ENCODE measurements at places on chromosomes 3 and 15. TPM values are rescaled to one million over a fixed set of nuclear protein-coding genes. Genes with fewer than 3 reads are reported as not detected.

DNA sequence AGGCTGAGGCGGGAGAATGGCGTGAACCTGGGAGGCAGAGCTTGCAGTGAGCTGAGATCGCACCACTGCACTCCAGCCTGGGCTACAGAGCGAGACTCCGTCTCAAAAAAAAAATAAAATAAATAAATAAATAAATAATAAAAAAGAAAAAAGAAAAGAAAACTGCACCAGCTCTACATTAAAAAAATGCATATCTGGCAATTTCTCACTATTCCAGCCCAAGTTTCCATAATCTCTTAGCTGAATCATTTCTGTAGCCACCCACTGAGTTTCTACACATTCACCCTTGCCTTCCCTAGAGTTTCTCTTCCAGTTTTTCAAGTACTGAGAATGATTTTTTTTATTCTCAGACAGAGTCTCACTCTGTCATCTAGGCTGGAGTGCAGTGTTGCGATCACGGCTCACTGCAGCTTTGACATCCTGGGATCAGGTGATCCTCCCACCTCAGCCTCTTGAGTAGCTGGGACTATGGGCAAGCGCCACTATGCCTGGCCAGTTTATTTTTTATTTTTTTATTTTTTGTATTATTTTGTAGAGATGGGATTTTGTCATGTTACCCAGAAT is 24.5 kb upstream of the SLC7A14 start:
- DNase-seq = no peak

- DNase-seq = no peak
Observed at GRCh38 chr15:70197318-70197944, 99.7 kb upstream of the TLE3 start.

DNA sequence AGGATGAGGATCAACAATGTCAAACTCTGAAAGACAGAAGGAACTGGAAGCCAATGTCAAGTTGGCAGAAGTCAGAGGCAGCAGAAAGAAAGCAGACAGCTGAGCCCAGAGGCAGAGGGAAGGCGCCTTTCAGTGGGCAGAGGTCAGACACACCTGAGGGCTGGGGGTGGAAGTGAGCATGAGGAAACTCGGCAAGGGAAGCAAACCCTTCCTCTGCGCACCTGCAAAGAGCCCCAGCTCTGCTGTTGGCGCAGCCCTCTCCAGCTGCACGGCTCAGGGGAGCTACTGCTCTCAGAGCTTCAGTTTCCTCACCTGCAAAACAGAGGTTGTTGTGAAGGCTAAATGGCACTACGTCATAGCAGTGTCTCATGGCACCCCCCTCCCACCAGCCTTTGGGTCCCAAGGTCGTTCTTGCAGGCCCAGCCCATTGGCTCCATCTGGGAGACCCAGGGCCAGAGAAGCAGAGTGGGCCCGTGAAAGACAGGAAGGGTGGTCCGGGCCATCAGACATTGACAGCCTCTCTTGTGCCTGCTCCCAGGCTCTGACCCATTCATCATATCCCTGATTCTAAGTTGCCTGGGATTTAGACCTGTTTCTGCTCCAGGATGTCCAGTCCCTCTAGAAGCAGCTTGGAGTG is 53.3 kb upstream of the SLC6A11 start:
- no peak for DNase-seq

- DNase-seq = no peak
Observed at GRCh38 chr3:130816561-130817445, 70.2 kb upstream of the PIK3R4 start.

- DNase-seq = no peak
Observed at GRCh38 chr3:71586810-71587242, 3.3 kb upstream of the FOXP1 start.

- no peak for DNase-seq
Observed at GRCh38 chr15:41996376-41996775, 24.0 kb upstream of the EHD4 start.

- DNase-seq = no peak
Observed at GRCh38 chr15:77636209-77636608, 3.5 kb upstream of the LINGO1 start.

GRCh38 chr15:65210770-65211481 is at the start of gene CILP:
Gene CILP, minus strand, starts transcription at chr15:65211473. Its CDS starts 1,718 bp downstream, at chr15:65209755.
- no peak for DNase-seq

Gene CAMP
- total RNA-seq = not detected

- no peak for DNase-seq
Observed at GRCh38 chr3:128178782-128179483, 25.7 kb downstream of the EEFSEC start.

Gene IQCF5
- not detected for total RNA-seq

DNA sequence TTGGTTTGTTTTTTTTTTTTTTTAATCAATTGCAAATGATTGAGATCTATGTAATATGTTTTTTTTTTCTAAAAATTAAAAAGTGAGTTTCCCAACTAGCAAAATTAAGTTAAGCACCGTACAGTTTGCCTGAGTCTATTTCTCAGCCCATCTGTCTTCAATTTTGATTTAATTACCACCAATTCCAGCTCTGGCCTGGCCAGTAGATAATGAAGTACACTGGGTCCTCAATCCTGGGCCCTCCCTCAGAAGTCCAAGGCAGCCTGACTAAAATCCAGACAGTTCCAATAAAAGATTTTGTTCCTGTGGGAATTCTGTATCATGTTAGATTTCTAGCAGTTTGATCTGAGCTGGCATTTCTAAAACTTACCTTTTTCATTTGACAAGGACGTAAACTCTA is 887.2 kb downstream of the NAALADL2 start:
- no peak for DNase-seq

GRCh38 chr3:180747805-180748361 is 68.6 kb upstream of the CCDC39 start:
- DNase-seq = no peak

Measured in stomach (tissue), 19 donors.